ENCODE measurements at places on chromosomes 1 and 21.

DNA sequence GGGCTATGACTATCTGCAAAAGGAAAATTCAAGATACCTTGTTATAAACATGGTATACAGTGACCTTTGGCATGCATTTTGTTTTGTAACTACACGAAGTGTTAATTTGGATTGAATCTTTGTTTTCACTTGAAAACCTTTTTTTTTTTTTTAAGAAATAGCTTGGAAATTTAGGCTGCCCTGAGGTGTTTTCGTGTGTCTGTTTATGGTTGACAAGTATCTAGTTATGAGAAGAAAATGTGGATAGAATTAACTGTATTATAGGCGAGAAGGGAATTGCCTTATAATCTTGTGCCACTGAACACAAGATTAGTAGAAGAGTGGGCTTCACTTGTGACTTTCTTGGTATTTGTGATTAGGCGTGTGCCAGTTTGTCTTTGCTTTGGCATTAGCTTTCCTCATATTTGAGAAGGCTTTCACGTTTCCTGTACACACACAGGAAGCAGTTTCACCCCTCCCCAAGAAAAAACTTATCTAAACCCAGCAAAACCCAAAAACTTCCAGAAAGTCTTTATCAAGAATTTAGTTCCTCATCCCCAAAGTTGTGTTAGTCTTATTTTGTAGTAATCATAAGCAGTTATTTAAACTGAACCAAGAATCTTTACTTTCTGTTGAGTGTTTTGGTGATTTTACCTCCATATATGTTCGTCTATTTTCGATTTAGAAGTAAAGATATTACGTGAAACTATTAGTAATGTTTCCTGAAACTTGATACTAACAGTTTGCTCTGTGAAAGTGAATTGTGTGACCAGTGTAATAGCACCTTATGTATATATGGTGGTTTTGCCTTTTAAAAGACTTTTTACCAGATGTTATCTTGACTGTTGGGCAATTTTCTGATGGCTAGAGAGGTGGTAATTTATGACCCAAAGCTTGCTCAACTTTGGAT, 3.8 kb downstream of the DYRK1A start:
- DNase-seq = no peak

GRCh38 chr1:188706742-188707141, 1770.9 kb downstream of the BRINP3 start:
- no peak for DNase-seq

GRCh38 chr1:112083487-112083886, 94.0 kb upstream of the KCND3 start:
- DNase-seq = no peak

DNA sequence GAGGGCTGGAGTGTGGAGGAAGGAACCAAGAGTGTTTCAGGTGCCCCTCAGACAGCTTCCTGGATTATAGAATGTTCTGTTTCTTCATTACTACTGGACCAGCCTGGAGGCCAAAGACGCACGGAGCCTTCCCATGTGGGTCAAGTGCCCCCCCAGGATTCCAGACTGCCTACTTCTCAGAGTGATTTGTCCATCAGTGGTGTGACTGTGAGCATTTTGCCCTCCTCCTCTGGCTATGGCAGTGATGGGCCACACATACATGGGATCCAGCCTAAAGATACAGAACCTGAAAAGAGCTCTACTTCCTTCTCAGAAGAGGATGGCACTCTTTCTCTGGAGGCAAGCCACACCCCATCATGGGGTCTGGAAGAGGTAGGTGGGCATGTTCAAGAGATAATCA, 64.9 kb downstream of the MACF1 start:
- DNase-seq = no peak

- DNase-seq = no peak
These were observed 23.3 kb downstream of the FOXO6 start for GRCh38 chr1:41384579-41384978.

- no peak for DNase-seq
These were observed 24.8 kb downstream of the ATPAF1 start for GRCh38 chr1:46643368-46643775.

GRCh38 chr1:205335692-205336091, 14.1 kb upstream of the NUAK2 start:
- peak; percentile 73 for DNase-seq

DNA sequence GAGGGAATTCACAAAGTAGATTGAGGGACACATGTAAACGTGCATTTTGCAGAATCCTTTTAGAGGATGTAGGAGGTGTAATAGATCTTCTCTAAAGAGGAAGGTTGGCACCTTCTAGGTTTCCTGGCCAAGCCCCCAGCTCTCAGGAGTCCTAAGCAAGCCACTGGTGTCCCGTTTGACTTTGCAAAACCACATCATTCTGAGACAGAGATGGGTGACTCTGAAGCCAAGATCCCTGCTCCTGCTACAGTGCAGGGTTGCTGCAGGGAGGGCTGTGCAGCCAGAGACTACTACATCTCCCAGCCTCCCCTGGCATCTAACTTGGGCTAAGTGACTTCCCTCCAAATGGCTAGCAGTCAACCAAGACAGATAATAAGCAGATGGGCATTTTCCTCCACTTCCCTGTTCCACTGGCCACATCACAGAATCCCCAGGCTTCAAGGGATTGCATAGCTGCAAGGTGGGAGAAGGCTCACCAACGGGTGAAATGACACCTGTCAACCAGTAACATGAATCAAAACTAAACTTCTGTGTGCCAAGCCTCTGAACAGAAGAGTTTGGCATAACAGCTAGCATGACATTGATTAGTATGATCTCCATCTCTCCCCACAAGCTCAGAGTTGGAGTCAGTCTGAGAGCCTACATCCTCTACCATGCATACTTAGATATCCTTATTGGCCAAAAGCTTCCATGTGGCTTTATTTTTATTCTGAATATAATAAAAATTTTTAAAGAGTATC, 129.6 kb upstream of the COA6 start:
- DNase-seq = no peak

DNA sequence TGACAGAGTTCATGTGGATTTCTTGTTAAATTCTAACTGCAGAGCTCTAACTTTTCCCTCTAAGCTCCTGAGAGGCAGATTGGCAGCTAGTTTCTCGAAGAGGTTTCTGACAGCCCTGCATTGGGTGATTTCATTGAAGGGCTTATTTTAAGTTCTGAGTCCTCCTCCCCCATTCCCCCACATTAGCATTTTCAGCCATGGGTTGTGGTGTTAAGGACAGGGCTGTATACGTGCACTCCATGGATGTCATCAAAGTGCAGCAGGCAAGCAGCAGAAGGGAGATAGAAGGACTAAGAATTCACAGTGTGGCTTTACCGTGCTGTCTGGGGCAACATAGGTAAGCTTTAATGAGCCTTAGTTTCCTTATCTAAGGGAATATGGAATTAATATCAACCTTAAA, 19.0 kb downstream of the CRYZ start:
- no peak for DNase-seq

- no peak for DNase-seq
These were observed 135.9 kb upstream of the HMCN1 start for GRCh38 chr1:185598332-185598731.

DNA sequence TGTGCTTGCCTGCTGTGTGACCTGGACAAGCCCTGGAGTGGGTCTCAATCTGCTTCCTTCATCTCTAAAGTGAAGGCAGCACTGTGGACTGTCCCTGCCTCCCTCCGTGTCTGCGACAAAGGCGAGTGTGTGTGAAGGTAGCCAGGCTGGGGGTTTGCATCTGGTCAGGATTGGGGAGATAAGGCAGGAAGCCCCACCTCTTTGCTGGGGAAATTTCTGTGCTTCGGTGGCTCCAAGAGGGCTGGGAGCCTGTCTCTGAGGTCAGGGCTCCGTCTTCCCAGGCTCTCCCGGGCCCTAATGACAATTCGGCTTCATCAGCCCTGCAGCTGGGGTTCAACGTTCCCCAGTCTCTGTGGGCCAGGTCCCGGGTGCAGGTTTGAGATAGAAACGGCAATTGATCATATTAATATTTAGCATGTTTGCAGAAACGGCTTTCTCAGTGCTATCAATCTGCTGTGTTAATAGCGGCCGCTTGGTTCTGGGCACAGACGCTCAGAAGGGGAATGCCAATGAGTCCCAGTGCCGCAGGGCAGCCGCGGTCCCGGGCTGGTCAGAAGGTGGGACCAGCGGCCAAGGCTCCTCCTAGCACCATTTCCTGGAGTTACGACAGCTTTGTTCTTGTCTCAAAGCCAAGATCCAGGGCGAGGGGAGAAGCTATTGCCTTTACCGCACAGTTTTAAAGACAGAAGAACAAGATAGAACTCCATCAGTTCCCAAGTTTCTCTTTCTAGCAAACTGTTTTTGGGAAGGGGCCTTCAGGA, 105.7 kb downstream of the PRDM16 start:
- no peak for DNase-seq

DNA sequence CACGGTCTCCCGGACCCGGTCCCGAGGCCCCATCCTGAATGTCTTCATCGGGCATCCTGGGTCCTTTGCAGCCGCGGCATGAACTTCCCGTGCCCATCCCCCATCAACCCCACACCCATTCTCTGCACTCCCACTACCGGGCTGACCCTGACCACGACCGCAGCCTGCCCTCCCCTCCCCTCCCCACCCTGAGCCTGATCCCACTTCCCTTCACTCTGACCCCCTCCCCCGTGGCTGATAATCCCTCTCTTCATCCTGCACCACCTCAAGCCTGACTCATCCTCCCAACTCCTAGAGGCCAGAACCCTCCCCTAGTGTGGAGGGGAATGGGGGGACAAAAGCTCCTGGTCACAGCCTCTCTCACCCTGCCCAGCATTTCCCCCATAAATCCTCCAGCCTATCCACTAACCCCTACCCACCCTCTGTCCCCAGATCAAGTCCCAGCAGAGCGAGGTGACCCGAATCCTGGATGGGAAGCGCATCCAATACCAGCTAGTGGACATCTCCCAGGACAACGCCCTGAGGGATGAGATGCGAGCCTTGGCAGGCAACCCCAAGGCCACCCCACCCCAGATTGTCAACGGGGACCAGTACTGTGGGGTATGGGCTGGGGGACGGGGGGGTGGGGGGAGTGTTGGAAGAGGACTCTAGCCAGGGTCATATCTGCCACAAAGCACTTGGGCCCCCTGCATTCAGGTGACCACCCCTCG, 602 bp downstream of the SH3BGRL3 start:
- no peak for DNase-seq

DNA sequence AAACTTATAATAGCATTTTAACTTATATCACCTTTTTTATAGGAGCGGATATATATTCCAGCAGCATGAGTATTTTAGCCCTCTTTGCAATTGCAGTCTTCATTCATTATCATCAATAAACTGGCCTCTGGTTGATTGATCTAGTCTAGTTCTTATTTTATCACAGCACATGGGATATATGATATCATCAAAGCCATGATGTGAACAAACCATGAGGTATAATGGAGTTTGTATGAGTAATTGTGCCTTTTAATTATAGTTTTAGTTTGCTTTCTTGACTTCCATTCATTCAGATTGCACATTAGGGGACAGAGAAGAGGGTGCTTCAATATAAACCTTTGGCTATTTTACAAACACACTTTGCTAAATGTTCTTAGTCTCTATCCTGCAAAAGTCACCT, 3.5 kb upstream of the UBR4 start:
- DNase-seq = no peak

- peak; percentile 57 for DNase-seq
These were observed 33.8 kb downstream of the CLIC6 start for GRCh38 chr21:34702341-34703170.

GRCh38 chr1:2803931-2804627, 2.6 kb upstream of the TTC34 start:
- no peak for DNase-seq

DNA sequence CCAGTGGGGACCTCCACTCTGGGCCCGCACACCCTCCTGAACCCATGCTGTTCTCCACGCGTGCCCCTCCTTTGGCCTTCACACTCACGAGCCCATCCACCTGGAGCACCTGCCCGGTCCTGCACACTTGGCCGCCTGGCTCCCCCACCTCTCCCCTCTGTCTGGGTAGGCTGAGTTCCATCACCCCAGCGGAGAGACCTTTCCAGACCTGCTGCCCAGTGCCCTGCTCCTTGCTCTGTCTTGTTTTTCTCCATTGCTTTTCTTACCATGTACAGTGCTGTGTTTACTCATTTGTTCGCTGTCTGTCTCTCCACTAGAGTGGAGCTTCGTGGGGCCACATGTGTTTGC, 351.0 kb upstream of the VAMP3 start:
- DNase-seq = peak; percentile 21

DNA sequence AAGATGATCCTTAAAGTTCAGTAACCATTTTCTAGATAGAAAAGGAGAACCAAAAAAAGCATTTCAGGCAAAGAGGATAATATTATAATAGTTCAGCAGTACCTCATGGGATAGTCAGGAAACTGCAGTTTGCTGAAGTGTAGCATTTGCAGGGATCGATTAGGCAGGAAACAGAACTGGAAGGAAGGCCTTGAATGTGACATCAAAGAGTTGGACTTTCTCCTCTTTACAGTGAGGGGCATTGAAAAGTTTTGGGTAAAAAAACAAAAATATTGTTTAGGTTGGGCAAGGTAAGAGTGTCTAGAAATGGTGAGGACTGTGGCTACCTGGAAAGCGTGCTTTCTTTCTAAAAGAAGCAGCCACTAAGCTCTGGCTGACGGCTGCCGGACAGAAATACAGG, 8.0 kb upstream of the IRF6 start:
- no peak for DNase-seq

All from right forelimb (tissue), 1 donor.